ENCODE measurements at places on chromosomes 5 and 9.

- no peak for DNase-seq
Observed at GRCh38 chr9:2816476-2817141, 27.3 kb downstream of the PUM3 start.

DNA sequence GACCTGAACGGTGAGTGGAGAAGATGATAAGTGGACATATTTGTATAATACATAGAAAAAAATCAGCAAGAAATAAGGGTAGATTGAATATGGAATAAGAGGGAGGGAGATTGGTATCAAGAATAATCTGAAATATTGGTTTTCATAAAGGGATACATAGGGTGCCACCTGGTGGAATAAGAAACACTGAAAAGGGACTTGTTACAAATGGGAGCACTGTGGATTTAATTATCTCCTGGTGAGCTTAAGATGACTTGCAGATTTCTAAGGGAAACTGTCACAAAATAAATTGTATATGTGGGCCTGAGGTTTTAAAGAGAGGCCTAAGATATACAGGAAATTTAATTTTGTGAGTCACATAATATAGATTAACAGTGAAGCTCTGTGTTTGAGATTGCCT lies 1403.5 kb upstream of the CDH18 start:
- DNase-seq = no peak

GRCh38 chr5:72232838-72233237 lies 87.2 kb downstream of the MRPS27 start:
- DNase-seq = no peak

GRCh38 chr5:38845526-38846378 lies at the start of gene OSMR:
Gene OSMR, plus strand, starts transcription at chr5:38846012. Its CDS starts 23,033 bp downstream, at chr5:38869045.
- no peak for DNase-seq

GRCh38 chr9:127494304-127494702 lies 43.0 kb downstream of the LRSAM1 start:
- no peak for DNase-seq

DNA sequence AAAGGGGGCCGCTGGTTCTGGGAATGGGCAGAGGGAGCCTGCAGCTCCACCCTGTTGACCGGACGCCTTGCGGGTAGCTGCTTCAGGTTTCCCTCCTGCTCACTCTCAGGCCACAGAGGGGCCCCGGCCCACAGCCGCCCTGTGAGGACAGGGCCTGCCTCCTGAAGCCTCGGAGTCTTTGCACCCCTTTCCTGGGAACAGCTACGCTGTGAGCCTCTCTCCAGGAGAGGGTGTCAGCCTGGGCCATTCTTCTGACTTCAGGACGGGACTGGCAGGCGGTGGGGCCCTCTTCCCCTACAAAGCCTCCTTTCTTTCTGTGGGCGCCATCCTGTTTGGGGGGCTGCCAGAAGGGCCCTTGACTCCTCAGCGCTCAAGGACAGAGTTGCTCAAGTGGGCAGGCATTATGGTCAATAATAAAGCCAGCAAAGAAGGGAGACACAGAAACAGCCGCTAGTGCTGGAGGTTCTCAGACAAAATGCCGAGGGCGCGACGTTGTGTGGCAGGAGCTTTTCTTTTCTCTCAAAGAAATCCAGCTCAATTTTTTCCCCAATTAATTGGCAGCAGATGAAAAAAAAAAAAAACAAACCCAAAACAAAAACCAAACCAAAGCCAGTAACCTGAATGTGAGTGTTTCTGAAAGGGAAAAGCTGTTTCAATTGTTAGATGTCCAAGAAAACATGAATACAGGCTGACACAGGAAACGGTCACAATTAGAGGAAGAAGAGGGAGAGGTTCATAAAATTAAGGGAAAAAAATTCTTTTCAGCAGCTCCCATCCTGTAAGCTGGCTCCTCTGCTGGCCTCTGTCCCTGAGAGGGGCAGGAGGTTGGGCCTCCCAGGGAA lies 12.8 kb upstream of the SLC25A51 start:
- no peak for DNase-seq

GRCh38 chr5:172044631-172045314 lies 38.3 kb upstream of the FBXW11 start:
- no peak for DNase-seq

- DNase-seq = no peak
Observed at GRCh38 chr9:37034305-37034937, 353 bp upstream of the PAX5 start.

DNA sequence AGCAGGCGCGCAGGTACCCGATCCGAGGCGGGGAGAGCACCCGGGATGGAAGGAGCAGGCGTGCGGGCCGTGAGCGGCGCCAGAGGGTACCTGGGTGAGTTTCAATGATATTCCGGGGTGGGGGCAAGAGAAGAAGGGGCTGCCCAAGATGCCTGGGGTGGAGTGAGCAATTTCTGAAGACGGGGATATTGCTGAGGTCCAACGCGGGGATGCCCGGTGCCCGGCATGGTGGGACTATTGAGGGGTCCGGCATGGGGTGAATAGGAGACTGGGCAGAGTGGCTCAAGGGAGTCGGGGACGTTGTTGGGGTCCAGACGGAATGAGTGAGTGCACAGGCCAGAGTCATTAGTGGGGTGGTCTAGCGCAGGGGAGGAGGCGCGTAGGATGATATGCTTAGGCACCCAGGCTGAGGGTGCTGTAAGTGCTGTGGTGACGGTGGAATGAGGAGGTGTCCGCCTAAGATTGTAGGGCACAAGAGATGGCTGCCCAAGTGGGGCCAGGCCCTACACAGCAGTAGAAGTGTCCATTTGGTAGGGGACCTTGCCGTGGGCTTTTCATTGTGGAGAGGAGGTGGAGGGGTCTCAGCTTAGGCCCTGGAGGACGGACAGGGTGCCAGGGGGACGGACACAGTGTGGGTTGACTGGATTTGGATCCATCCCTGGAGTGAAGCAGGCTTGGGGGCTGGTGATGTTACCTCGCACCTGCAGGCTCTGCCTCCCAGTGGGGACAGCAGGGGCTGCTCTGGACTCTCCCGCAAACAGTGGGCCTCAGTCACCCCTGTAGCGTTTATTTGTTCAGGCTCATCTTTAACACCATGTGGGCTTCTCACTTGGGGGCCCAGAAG lies 719 bp downstream of the MIGA2 start:
- DNase-seq = no peak

DNA sequence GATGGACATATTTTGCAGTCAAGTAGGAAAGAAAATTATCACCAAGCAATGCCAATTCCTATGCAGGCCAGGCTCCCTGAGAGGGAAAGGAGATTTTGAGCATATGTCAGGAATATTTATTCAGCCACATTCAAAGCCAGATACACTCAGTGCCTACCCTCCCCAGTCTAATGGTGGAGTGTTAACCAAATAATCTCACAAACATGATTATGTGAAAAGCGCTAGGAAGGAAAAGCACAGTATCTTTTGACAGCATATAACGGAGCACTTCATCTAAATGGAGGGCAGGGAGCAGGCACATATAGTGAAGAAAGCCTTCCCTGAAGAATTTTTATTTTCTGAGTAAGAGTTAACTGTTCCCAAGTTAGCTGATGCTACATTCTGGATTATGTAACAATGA lies 80.3 kb upstream of the SLC30A5 start:
- DNase-seq = no peak

- DNase-seq = no peak
Observed at GRCh38 chr9:88749420-88749819, 214.4 kb downstream of the NXNL2 start.

- DNase-seq = no peak
Observed at GRCh38 chr9:5375790-5376477, 36.3 kb upstream of the RLN1 start.

GRCh38 chr9:133113163-133113948 lies 7.7 kb downstream of the RALGDS start:
- DNase-seq = no peak

DNA sequence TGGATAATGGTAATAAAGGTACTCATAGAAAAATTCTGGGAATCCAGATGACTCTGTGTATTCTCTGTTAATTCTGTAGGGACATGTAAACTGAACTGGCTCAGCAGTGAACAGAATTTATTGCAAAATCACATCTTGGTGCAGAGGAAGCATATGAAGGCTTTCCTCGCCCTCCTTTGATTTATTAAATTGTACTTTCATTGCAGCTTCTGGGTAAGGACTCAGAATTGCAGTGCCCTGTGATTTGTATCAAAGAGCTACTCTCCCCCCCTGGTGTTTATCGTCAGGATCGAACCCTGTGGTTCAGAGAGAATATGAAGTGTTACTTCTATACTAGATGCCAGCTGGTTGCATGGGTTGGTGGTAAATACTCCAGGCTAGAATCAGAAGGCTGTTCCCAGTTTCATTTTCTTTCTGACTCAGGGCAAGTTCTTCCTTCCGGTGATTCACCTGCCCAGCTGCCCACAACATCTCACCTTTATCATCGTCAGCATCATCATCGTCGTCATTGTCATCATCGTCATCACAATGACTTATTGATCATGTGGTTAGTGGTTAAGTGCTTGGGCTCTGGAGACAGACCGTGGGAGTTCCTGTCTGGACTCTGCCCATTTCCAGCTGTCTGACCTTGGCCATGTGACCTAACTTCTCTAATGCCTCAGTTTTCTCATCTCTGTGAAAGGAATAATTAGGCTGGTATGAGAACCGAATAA lies 238.8 kb downstream of the ARHGAP26 start:
- peak; percentile 50 for DNase-seq

- no peak for DNase-seq
Observed at GRCh38 chr9:92607773-92608172, 62.2 kb downstream of the IPPK start.

DNA sequence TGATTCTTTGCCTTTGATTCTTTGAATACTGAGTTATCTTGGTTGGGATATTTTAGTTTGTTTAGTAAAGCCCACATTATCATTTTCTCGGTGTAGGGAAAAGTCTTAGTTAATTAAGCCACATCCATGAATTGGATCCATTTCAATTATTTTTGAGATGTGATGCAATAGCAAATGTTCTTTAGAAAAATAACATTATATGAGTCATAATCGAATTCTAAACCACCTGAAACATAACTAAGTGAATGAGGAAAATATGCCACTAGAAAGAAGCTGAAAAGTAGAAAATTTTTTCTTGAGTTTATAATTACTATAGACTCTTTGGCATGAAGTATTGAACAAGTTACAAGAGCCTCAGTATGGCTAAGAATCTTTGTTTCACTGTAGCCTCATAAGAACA lies 17.5 kb upstream of the CCDC192 start:
- DNase-seq = no peak

- DNase-seq = peak; percentile 16
Observed at GRCh38 chr5:175696139-175696854, 38.4 kb downstream of the HRH2 start.

GRCh38 chr5:159975462-159976019 lies 33.4 kb upstream of the TTC1 start:
- DNase-seq = no peak

GRCh38 chr5:118701791-118702190 lies 286.6 kb downstream of the DTWD2 start:
- no peak for DNase-seq

DNA sequence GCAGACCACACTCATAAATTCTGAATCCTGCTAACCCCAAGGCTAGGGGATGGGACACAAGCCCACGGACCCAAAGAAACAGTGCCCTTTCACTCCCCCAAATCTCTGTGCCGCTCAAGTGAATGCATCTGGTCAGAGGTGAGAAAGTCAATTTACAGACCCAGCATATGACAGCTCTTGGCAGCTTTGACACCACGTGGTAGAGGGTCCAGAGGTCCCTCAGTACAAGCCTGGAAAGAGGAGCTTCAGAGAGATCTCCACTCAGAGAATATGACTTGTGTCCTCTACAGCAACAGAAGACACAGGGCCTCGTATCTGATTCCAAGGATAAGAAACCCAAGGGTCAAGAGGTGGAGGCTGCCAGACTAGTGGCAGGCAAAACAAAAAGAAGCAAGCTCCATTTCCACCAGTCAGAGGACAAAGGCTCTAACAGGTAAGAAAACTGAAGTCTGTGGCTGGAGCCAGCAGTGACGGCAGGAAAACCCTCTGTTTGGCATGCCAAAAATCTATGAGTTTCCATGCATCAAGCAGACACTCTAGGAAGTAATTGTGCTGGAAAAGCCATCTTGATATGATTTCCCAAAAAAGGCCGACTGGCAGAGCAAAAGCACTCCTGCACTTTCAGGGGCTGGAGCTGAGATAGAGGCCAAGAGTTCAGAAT lies 138.7 kb downstream of the UGCG start:
- DNase-seq = no peak

- DNase-seq = no peak
Observed at GRCh38 chr5:54533541-54534190, 16.1 kb downstream of the SNX18 start.

GRCh38 chr5:181190711-181191525 lies 14.1 kb downstream of the TRIM7 start:
- no peak for DNase-seq

DNA sequence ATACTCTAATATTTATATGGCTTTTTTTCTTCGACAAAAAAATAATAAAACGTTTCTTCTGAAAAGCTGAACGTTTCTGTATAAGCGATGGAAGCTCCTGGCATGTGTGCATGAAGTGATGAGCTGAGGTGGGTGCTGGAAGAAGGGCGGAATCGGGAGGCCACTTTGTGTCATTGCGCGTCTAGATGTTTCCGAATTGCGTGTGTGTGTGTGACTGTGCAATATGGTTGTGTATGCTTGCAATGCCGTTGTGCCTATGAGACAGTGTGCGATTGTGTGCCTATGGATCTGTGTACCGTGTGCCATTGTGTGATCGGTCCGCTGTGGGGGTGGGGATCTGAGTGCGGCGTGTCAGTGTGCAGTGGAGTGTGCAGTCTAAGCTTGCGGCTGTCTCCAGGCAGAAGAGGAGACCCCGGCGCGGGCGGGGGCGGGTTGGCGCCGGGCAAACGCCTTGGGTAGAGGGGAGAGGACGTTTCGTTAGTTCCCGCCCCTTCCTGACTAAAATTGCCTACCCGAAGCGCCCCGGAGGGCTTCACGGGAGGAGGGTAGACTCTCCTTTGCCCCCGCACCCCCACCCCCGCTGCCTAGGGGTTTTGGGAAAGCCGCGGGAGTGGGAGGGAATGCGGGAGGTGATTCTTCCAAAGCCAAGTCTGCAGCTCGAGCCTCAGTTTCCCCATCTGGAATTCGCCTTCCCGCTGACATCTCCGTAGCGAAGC lies 24.2 kb downstream of the PCDHGC5 start:
- no peak for DNase-seq

- DNase-seq = no peak
Observed at GRCh38 chr9:79955300-79955699, 383.5 kb downstream of the TLE4 start.
